ENCODE measurements at places on chromosomes 7 and 10.

- no peak for DNase-seq
- H3K27ac ChIP-seq = no peak overlapping the region
- no peaks in the 10 kb centered on the region for H3K4me1 ChIP-seq
- no peak overlapping the region for H3K4me3 ChIP-seq
- no peaks in the 10 kb centered on the region for H3K27me3 ChIP-seq
Observed at GRCh38 chr7:2008936-2009540, 223.7 kb downstream of the MAD1L1 start.

DNA sequence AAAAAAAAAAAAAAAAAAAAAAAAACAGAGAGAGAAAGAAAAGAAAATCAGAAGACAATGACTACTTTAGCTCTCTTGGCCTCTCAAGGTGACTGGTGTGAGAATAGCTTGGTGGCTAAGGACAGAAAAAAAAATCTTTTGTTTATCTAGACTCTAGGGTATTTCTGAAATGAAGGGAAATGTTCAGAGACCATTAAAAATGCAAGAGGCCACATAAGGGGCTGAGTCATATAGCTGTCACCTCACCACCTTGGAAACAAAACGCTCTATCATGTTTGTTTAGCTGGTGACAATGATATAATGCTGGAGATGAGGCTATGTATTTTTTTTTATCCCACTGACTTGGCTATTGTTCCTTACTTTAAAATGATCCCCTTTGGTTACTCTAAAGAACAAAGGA lies 287.0 kb upstream of the CDC14C start:
- DNase-seq = no peak
- H3K4me1 ChIP-seq = peaks cover 2% of the 10 kb centered on the region
- no peak overlapping the region for H3K4me3 ChIP-seq
- no peaks in the 10 kb centered on the region for H3K36me3 ChIP-seq

DNA sequence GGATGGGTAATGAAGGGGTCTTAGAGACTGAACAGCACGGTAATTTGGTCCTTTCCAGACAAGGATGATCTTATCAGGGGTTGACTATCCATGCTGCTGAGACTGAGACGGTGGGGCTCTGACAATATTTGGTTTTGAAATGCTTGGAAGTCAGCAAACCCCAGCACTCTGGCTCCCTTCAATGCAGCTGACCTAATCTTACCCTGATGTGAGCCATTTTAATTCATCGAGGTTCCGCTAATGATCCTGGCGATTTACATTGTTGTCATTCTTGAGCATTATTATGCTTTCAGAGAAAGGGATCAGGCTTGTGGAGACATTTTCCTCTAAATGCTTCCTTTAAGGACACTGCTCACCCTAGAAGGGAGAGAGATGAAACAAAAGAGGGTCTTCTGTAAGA lies 114.6 kb upstream of the BMPER start:
- H3K27ac ChIP-seq = peak overlapping the region; percentile 29
- no peak overlapping the region for H3K4me3 ChIP-seq
- no peaks in the 10 kb centered on the region for H3K36me3 ChIP-seq

DNA sequence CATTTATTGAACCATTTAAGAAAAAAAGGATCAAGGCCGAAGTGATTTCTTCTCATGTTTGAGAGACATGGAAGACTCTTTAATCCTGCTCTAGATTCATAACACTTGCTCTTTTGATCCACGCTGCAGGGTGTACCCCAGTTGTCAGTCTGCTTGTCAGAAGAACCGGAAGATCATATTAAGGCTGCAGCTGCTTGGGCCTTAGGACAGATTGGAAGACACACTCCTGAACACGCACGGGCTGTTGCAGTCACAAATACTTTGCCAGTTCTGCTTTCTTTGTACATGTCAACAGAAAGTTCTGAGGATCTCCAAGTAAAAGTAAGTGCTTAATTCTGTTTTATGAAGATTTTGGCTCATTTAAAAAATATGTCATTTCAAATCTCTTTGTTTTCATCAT lies 46.3 kb downstream of the SPAG6 start:
- H3K4me1 ChIP-seq = no peaks in the 10 kb centered on the region
- DNase-seq = no peak
- no peaks in the 10 kb centered on the region for H3K36me3 ChIP-seq

- H3K27ac ChIP-seq = no peak overlapping the region
- H3K27me3 ChIP-seq = no peaks in the 10 kb centered on the region
- no peak overlapping the region for H3K4me3 ChIP-seq
- no peaks in the 10 kb centered on the region for H3K36me3 ChIP-seq
- H3K4me1 ChIP-seq = no peaks in the 10 kb centered on the region
Observed at GRCh38 chr10:6005856-6006395, 28.6 kb upstream of the IL15RA start.

GRCh38 chr7:74542558-74543117 lies 88.9 kb downstream of the GTF2IRD1 start:
- H3K36me3 ChIP-seq = peaks cover 33% of the 10 kb centered on the region
- H3K27me3 ChIP-seq = no peaks in the 10 kb centered on the region
- H3K4me3 ChIP-seq = no peak overlapping the region
- H3K4me1 ChIP-seq = no peaks in the 10 kb centered on the region

- H3K4me1 ChIP-seq = no peaks in the 10 kb centered on the region
- no peak overlapping the region for H3K4me3 ChIP-seq
- no peaks in the 10 kb centered on the region for H3K36me3 ChIP-seq
- H3K27me3 ChIP-seq = no peaks in the 10 kb centered on the region
- no peak overlapping the region for H3K27ac ChIP-seq
- DNase-seq = no peak
Observed at GRCh38 chr7:157526913-157527634, 190.3 kb downstream of the DNAJB6 start.

GRCh38 chr7:22631730-22632129 lies 95.3 kb upstream of the IL6 start:
- DNase-seq = no peak
- H3K36me3 ChIP-seq = no peaks in the 10 kb centered on the region
- H3K27me3 ChIP-seq = no peaks in the 10 kb centered on the region
- no peaks in the 10 kb centered on the region for H3K4me1 ChIP-seq
- no peak overlapping the region for H3K4me3 ChIP-seq
- H3K27ac ChIP-seq = no peak overlapping the region

DNA sequence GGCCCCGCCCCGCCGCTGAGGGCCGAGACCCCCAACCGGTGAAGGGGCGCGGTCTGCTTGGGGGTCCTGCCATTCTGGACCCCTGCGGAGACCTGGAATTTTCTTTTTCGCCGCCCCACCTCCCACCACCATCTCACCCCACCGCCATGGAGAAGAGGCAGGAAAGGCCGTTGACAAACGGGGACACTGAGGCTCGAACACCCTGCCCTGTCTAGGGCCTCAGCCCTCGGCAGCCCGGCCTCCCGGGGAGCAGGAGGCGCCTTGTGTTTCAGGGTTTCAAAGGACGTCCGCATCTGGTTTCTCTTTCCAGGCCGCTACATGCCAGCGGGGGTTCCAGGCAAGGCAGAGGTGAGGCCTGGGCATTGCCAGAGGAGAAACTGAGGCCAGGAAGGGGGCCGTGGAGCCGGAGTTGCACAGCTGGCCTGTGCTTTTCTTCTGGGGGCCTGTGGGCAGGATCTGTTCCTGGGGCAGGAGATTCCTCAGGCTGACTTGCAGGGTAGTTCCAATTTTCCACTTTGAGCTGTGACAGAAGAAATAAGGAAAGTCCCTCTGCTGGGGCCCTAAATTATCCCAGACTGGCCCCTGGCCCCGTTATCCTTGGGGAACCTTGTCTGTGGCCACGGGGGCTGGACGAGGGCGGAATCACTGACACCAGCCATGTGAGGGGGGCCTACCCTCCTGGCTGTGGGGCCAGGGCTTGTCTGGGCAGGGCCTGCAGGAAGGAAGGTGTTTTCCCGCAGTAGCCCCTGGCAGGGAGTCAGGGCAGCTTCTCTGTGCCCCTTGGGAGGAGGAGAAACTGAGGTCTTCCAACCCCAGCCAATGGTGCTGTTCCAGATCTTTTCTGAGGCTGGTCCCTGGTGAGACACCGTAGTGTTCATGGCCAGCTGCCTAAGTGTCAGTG lies 900 bp upstream of the MICALL2 start:
- no peak overlapping the region for H3K4me3 ChIP-seq
- peaks cover 42% of the 10 kb centered on the region for H3K4me1 ChIP-seq
- no peaks in the 10 kb centered on the region for H3K36me3 ChIP-seq
- DNase-seq = no peak

GRCh38 chr10:122702275-122702674 lies 2.6 kb upstream of the C10orf120 start:
- no peaks in the 10 kb centered on the region for H3K4me1 ChIP-seq
- H3K27ac ChIP-seq = no peak overlapping the region
- DNase-seq = no peak
- no peaks in the 10 kb centered on the region for H3K27me3 ChIP-seq
- H3K4me3 ChIP-seq = no peak overlapping the region

DNA sequence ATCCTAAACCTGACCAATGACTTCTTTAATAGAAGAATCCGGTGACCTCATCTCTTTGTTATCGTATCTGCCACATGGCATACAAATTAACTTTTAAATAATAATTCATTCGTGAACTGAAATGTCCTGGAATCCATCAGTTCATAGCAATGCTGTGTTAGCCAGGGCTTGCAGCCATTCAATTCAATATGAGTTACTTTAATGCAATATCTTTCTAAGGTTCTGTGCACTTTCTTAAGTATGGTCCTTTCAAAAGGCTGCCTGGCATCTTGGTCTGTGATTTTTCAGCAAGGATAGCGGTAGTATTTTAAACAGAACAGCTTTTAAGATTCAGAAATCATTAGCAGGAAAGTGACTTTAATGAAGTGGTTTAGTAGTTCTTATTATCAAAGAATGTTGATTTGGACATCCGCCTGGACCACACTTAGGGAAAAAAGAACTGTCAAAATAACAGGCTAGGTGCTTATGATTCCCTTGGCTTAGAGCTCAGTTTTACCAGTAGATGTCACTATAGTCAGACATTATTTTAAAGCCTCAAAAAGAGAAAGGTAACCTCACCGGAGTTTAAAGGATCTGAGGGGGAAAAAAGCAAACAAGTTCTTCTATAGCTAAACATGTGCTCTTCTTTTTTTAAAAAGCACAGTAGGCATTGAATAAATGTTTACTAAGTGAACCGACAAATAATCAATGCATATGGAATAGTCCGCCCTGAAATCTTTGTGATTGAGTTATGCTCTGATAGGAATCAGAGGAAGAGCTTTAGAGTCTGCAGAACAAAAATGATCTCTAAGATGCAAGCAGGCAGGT lies 22.7 kb downstream of the SLC35G1 start:
- H3K4me3 ChIP-seq = no peak overlapping the region
- H3K27ac ChIP-seq = no peak overlapping the region
- no peaks in the 10 kb centered on the region for H3K4me1 ChIP-seq
- no peaks in the 10 kb centered on the region for H3K27me3 ChIP-seq

GRCh38 chr7:108000875-108001763 lies 1.8 kb downstream of the LAMB1 start:
- H3K4me3 ChIP-seq = peak overlapping the region; percentile 99
- H3K27me3 ChIP-seq = no peaks in the 10 kb centered on the region
- H3K36me3 ChIP-seq = peaks cover 17% of the 10 kb centered on the region
- H3K27ac ChIP-seq = peak overlapping the region; percentile 95
- peak; percentile 47 for DNase-seq

DNA sequence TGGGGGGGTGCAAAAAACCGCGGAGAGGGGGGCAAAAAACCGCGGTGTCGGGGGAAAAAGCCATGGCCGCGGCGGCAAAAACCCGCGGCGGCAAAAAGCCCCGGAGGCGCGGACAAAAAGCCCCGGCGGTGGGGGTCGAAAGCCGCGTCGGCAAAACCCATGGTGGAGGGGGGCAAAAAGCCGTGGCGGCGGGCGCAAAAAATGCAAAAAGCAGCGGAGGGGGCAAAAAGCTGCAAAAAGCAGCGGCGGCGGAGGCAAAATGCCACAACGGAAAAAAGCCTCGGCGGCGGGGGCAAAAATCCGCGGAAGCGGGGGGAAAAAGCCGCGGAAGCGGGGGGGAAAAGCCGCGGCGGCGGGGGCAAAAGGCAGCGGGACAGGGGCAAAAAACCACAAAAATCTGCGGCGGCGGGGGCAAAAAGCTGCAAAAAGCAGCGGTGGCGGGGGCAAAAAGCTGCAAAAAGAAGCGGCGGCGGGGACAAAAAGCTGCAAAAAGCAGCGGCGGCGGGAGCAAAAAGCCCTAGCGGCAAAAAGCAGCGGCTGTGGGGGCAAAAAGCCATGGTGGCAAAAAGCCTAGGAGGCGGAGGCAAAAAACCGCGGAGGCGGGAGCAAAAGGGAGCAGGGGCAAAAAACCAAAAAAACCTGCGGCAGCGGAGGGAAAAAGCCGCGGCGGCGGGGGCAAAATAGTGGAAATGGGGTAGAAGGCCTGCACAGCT lies 418.9 kb downstream of the ZNF716 start:
- H3K27ac ChIP-seq = no peak overlapping the region
- no peak overlapping the region for H3K4me3 ChIP-seq
- H3K36me3 ChIP-seq = no peaks in the 10 kb centered on the region
- H3K4me1 ChIP-seq = no peaks in the 10 kb centered on the region
- DNase-seq = no peak

- H3K4me1 ChIP-seq = no peaks in the 10 kb centered on the region
- H3K27me3 ChIP-seq = no peaks in the 10 kb centered on the region
- DNase-seq = peak; percentile 49
- no peaks in the 10 kb centered on the region for H3K36me3 ChIP-seq
- no peak overlapping the region for H3K27ac ChIP-seq
Observed at GRCh38 chr7:132752431-132752830, 176.2 kb upstream of the PLXNA4 start.

- no peaks in the 10 kb centered on the region for H3K36me3 ChIP-seq
- no peaks in the 10 kb centered on the region for H3K27me3 ChIP-seq
- H3K4me1 ChIP-seq = no peaks in the 10 kb centered on the region
- no peak for DNase-seq
- H3K4me3 ChIP-seq = no peak overlapping the region
Observed at GRCh38 chr10:128451879-128452278, 325.7 kb upstream of the MKI67 start.

- DNase-seq = no peak
- H3K4me1 ChIP-seq = no peaks in the 10 kb centered on the region
- H3K27me3 ChIP-seq = no peaks in the 10 kb centered on the region
- H3K36me3 ChIP-seq = no peaks in the 10 kb centered on the region
Observed at GRCh38 chr7:5248201-5248885, 34.4 kb upstream of the SLC29A4 start.

- H3K36me3 ChIP-seq = no peaks in the 10 kb centered on the region
- DNase-seq = no peak
- H3K4me1 ChIP-seq = no peaks in the 10 kb centered on the region
- no peaks in the 10 kb centered on the region for H3K27me3 ChIP-seq
- H3K4me3 ChIP-seq = no peak overlapping the region
Observed at GRCh38 chr7:46616636-46617035, 695.6 kb upstream of the IGFBP3 start.

- no peak overlapping the region for H3K27ac ChIP-seq
- no peak overlapping the region for H3K4me3 ChIP-seq
- no peaks in the 10 kb centered on the region for H3K4me1 ChIP-seq
- no peaks in the 10 kb centered on the region for H3K36me3 ChIP-seq
- H3K27me3 ChIP-seq = no peaks in the 10 kb centered on the region
Observed at GRCh38 chr7:21566094-21566493, 23.3 kb downstream of the DNAH11 start.

GRCh38 chr7:92626281-92626809 lies 36.2 kb upstream of the FAM133B start:
- no peak overlapping the region for H3K4me3 ChIP-seq
- H3K27me3 ChIP-seq = no peaks in the 10 kb centered on the region
- no peaks in the 10 kb centered on the region for H3K36me3 ChIP-seq
- no peak overlapping the region for H3K27ac ChIP-seq
- H3K4me1 ChIP-seq = no peaks in the 10 kb centered on the region

GRCh38 chr10:132129431-132129830 lies 57.3 kb upstream of the DPYSL4 start:
- H3K4me1 ChIP-seq = no peaks in the 10 kb centered on the region
- H3K4me3 ChIP-seq = no peak overlapping the region
- H3K27ac ChIP-seq = no peak overlapping the region
- DNase-seq = no peak

All from trophoblast cell (in vitro differentiated cells and primary cell).